ENCODE measurements at places on chromosomes 16 and 17.

DNA sequence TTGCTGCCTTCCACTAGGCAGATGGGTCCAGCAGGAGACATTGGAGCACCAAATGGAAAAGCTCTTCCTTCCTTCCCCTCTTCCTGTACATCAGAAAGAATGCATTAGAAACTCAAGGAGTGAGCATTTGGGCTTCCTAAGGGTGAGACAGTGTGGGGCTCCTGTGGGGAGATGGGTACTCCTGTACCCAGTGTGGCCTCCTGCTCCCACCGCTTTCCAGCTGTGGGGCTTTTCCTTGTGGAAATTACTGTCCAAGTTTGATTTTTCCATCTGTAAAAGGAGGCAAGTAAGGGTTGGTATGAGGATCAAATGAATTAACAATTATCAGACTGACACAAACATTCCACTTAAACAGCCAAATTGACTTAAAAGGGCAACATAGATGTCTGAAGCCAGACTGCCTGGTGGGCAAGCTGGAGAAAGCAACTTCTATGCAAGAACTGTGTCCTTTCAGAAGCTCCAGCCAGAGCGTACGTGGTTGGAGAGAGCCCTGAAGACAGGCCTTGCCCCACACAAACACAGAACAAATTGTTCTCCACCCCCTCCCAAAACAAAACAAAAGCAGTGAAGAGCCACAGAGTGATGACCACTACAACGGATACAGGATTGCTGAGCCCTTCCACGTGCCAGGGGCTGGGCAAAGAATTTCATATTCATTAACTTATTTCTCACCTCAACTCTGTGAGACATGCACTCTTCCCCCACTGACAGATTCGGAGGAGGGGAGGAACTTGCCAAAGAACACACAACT lies 23.1 kb upstream of the ALDH3A1 start:
- DNase-seq: no peak

DNA sequence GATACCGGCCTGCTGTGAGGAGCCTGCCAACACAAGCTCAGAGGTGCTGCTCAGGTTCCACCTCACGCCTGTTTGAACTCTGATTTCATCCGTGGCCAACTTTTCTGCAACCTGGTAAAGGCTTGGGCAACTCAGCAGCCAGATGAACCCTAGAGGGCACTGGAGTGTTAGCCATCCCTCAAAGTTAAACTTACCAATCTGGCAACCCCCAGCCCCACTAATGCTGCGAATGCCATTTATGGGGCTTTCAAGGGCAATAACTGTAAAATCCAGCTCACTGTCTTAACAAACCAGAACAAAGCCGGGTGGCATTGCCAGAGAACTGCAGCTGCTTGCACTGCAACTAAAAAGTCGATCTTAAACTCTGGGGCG lies 105.5 kb downstream of the AXIN2 start:
- no peak for DNase-seq

DNA sequence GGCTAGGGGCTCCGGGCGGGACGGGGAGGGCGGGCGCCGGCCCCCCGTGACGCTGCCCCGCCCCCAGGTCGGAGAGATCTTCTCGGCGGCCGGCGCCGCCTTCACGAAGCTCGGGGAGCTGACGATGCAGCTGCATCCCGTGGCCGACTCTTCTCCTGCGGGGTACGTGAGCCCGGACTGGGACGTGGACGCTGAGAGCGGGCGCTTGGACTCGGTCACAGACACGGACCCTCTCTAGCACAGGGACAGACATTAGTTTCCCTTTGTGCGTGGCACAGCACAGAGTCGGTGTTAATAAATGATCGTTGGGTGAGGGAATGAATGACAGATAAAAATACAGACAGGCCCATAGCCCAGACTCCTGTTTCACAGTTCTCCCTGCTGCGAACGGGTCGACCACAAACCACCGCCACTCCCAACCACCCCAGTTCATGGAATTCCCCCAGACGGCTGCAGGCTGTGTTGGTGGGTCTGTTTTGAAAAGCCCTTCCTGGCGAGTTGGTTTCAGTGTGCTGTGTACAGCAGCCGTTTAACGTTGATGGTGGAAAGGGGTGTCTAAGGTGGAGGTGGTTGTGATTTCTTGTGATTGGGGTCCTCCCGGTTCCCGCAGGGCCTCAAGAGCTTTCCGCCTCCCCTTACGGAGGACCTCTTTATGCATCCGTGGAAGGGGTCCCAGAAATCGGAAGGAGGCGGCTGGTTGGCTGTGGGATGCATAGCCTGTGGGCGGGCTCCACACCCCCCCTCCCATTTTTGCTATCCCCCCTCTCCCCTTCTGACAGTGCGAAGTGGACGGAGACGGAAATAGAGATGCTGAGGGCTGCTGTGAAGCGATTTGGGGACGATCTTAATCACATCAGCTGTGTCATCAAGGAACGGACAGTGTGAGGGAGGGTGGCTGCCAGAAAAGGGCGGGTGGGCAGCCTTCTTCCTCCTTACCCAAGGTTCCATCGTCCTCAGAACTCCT lies 2.9 kb downstream of the RNASEK start:
- peak; percentile 68 for DNase-seq

DNA sequence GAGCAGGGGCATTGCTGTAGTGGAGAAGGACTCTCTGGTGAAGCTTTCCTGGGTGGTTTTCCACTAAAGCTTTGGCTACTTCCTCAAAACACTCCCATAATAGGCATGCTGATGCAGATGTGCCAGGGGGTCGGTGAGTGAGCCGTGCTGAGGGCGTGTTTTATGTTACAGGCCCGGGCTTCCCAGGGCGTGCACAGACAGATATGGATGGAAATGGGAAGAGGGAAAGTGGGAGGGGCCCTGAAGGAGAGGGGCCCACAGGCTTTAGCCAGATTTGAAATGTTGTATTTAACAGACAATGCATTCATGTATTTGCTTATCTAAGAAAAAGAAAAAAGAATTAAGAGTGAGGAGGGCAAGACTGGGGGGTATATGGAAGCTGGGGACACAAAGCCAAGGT lies 56.3 kb downstream of the IL21R start:
- DNase-seq: no peak

GRCh38 chr16:28010671-28011070 lies 52.8 kb downstream of the GSG1L start:
- DNase-seq: no peak

- no peak for DNase-seq
Measured at GRCh38 chr17:59493867-59494266, 71.5 kb upstream of the DHX40 start.

DNA sequence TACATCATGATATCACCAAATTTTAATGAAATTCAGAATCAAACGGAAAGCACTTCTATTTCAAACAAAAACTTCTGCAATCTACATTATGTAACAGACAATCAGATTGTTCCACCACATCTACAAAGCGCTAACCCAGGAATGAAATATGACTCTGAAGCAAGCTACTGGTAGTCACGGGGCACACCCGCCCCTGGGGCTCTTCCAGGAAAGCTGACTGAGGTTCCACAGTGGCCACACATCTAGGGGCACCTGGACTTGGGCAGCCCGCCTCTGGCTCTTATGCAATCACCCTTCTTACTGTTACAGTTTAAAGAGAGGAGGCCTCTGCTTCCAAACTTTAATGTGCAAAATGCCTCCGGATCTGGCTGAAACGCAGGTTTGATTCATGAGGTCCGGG lies 27.5 kb downstream of the ZCCHC14 start:
- no peak for DNase-seq

- DNase-seq: no peak
Measured at GRCh38 chr16:57615813-57616212, 12.6 kb upstream of the ADGRG1 start.

GRCh38 chr16:74030000-74030706 lies 266.5 kb upstream of the PSMD7 start:
- DNase-seq: no peak

Data from stimulated activated CD8-positive, alpha-beta memory T cell treated with anti-CD3 and anti-CD28 coated beads, Interleukin-4, amount 100 ng/mL, for 24 hours (primary cell).